ENCODE measurements at places on chromosomes 5 and 9. TPM values are rescaled to one million over a fixed set of nuclear protein-coding genes. Genes with fewer than 3 reads are reported as not detected.

The IFNA6 gene
- polyA plus RNA-seq: not detected

The UGCG gene
- 37.7 TPM for polyA plus RNA-seq

The ANKRD34B gene
- not detected for polyA plus RNA-seq

The CCDC152 gene
- polyA plus RNA-seq: 0.16 TPM

The MEIKIN gene
- 0.12 TPM for polyA plus RNA-seq

The GDNF gene
- 0.20 TPM for polyA plus RNA-seq

The ZDHHC11 gene
- polyA plus RNA-seq: 2.4 TPM

The SPATA9 gene
- polyA plus RNA-seq: not detected

The NMUR2 gene
- 0.06 TPM for polyA plus RNA-seq

The ARID3C gene
- polyA plus RNA-seq: not detected

The THBS4 gene
- 1.0 TPM for polyA plus RNA-seq

The ECSCR gene
- polyA plus RNA-seq: 3.1 TPM

The ADAMTS16 gene
- polyA plus RNA-seq: not detected

The SHISAL2B gene
- not detected for polyA plus RNA-seq

The TCERG1 gene
- 24.8 TPM for polyA plus RNA-seq

The IFNB1 gene
- polyA plus RNA-seq: not detected

The LVRN gene
- 0.16 TPM for polyA plus RNA-seq

The SPINK6 gene
- polyA plus RNA-seq: 0.06 TPM

The C1QTNF2 gene
- 0.53 TPM for polyA plus RNA-seq

The CCDC183 gene
- 1.1 TPM for polyA plus RNA-seq

The NHP2 gene
- polyA plus RNA-seq: 238 TPM

The KCNN2 gene
- 0.21 TPM for polyA plus RNA-seq

The AGGF1 gene
- 5.9 TPM for polyA plus RNA-seq

The MFAP3 gene
- 1.3 TPM for polyA plus RNA-seq

The DEPDC1B gene
- 2.3 TPM for polyA plus RNA-seq
